ENCODE measurements at places on chromosomes 6 and 20.

DNA sequence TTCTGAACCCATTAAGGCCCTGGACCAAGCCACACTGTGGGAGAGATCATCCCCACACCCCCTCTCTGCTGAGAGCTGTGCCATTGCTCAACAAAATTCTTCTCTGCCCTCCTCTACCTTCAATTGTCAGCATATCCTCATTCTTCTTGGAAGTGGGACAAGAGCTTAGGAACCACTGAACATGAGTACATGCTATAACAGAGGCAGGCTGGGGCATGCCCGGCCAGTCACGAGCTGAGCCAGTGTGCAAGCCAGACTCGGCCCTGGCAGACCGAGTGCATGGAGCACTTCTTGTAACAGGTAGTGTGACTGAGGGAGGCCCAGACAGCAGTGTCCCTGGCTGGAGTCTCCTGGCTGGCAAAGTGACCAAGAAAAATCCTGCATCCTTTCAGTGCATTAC is 149.2 kb downstream of the MOXD1 start:
- DNase-seq, result no peak

DNA sequence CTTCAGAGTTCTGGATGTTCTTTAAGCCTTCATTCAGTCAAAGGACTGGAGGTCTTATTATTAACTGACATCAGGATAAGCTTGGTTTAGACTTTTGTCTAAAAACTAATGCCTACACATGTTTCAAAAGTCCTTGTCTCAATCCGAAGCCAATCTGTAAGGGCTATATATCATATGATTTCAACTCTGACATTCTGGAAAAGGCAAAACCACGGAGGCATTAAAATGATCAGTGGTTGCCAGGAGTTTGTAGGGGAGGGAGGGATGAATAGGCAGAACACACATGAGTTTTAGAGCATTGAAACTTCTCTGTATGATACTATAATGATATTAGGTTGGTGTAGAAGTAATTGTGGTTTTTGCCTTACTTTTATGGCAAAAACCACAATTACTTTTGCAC is 1285.8 kb upstream of the CITED2 start:
- peak; percentile 25 for DNase-seq

GRCh38 chr6:1182722-1183521 is 129.0 kb upstream of the FOXQ1 start:
- DNase-seq, result no peak

GRCh38 chr6:140264431-140264830 is 890.0 kb upstream of the CITED2 start:
- peak; percentile 9 for DNase-seq

- DNase-seq, result peak; percentile 65
These were observed 84.4 kb downstream of the CRYBG1 start for GRCh38 chr6:106444777-106445507.

GRCh38 chr6:4707011-4707410 is 69.2 kb upstream of the CDYL start:
- no peak for DNase-seq

DNA sequence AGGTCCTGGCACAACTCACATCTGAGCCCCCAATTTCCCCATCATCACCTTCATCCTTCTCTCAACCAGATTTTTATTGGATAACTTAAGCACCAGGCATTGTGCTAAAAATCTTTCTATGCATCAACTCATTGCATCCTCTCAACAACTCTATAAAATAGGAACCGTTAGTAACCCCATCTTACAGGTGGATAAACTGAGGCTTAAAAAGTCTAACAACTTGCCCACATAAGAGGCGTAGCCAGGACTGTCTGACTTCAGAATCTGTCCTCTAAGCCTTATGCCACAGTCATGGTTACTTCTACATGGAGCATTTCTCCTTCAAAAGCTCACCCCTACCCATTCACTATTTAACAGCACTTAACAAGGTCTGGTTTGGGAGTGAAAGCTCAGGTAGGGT is 51.1 kb downstream of the PPP1R16B start:
- no peak for DNase-seq

GRCh38 chr6:90008189-90008907 is 114.1 kb downstream of the GJA10 start:
- DNase-seq, result no peak
